Right lobe of liver (tissue), 6 donors: ENCODE measurements at places on chromosomes 6 and 20.

DNA sequence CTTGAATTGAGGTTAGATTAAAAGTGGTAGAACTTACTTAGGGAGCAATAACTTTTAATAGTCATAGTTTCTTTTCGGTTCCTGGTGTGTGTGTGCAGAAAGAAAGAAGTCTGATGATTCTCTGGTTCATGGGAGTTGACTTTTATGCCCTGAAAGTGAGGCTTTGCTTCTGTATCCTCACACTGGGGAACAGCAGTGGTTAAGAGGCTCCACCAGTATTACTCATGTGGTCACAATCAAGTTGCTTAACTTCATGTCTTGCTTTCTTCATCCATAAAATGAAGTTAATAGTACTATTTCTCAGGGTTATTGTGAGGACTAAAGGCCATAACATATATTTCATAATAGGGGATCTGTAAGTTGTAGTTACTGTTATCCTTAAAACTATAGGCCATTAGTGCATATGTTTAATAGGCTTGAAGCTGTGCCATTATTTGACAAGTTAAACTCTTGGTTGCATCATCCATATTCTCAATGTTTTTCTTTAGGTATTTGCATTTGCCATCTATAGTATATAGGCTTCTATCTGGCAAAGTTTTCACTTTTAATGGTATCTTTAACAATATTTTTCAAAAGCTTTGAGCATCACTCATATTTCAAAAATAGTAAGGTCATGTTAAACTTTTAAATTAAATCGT is 262.4 kb downstream of the PLCB1 start:
- no peak for DNase-seq

GRCh38 chr6:93471281-93471680 is 51.9 kb upstream of the EPHA7 start:
- no peak for DNase-seq

GRCh38 chr6:74780831-74781230 is 425.0 kb downstream of the COL12A1 start:
- no peak for DNase-seq

DNA sequence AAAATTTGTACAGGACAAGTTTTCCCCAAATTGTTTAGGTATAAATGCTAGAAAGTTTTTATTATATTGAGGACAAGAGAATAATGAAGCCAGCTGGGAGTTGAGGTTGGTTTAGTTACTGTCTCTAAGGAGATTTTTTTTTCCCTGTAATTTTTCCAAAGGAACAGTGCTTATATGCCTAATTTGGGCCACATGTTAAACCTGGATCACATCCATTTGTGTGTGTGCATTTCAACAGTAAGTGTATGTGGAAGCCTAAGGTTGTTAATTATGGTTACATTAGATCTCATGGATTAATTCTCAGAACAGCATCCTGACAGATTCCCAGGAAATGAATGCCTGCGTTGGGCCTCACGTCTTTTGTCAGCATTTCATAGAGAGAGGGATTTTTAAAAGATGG is 4.5 kb downstream of the IGF2R start:
- no peak for DNase-seq

- DNase-seq = no peak
These were observed 611.0 kb upstream of the MARCKS start for GRCh38 chr6:113246186-113246585.

DNA sequence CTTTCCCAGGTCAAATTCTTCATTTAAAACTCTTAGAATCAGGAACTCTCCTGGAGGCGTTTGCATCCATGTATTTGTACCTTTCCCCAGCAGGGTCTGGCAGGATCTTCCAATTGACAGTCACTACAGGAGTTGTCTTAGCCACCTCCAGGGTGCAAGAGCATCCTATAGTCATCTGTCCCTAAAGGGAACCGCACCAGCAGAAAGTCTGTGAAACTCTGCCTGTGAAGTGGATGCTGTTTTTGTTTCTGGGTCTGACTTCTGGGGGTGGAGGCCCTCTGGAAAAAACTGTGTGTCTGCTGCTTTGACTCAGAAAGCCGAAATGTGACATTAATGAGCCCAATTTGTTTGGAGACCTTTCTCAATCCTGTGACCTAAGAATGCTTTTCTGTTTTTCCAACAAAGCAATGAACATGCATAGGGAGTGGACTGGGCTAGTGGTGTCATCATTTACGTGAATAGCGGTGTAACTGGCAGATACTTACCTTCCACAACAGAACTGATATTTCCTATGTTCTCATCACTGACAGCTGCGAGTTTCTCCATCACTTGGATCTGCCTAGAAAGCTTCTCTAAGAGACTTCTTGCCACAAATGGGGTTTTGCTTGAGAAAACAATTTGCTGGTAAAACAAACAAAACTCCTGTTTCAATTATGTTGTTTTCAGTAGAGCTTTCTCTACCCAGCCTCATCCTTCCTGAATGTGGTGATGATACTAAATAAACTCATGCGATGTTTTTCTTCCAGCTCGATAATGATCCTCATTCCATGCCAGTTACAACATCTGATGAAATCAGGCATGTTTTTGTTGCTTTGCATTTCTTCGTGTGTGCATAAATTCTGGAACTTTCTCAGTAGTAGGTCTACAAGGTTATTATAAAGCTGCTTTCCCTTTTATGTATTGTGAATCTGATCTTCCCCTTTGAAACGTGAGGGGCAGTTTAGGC is 33.3 kb upstream of the ARMH2 start:
- no peak for DNase-seq

DNA sequence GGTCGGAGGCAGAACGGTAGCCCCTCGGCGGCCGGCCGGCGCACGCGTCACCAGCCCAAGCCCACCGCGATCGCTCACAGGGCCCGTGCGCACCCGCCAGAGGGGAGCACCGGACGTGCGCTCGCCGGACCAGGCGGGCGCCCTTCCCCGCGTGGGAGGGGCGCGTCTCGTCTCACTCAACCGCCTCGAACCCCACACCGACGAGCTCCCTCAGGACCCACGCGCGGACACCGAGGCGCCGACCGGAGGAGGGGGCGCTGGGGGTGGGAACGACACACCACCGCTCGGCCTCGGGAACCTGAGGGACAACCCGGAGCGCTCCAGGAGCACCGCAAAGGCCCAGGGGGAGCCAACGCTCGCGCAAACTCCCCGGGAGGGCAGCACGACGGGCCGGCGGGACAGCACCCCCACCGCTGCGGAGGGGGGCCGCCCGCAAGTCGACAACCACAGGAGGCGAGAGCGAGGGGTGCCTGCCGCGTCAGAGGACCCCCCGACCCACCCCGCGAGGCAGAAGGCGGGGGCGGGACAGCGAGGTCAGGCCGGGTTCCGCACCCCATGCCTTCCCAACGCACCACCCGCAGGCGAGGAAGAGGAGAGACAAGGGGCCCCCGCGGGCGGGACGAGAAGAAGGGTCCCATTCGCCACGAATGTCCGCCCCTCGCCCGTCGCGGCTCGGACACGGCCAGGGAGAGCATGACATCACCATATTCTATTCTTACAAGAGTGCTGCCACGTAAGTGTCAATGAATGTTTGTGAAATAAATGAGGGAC is 512.7 kb upstream of the ZNF337 start:
- DNase-seq = no peak

DNA sequence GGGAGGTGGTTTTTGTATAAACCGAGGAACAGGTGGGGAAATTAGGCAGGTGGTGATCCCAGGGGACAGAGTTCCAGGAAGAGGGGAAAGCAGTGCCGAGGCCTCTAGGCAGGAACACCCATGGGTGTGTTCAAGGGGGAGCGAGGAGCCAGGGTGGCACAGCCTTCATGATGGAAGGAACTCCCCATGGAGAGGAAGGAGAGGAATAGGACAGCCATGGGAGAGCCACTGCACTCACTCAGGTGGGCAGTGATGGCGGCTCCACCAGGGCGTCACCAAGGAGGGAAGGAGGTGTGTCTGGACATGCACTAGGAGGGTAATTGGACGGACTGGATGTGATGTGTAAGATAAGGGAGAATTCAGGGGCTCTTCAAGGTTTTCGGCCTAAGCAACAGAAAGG is 98.2 kb downstream of the THBS2 start:
- DNase-seq = no peak

- no peak for DNase-seq
These were observed 105.2 kb downstream of the NFATC2 start for GRCh38 chr20:51437182-51437924.

DNA sequence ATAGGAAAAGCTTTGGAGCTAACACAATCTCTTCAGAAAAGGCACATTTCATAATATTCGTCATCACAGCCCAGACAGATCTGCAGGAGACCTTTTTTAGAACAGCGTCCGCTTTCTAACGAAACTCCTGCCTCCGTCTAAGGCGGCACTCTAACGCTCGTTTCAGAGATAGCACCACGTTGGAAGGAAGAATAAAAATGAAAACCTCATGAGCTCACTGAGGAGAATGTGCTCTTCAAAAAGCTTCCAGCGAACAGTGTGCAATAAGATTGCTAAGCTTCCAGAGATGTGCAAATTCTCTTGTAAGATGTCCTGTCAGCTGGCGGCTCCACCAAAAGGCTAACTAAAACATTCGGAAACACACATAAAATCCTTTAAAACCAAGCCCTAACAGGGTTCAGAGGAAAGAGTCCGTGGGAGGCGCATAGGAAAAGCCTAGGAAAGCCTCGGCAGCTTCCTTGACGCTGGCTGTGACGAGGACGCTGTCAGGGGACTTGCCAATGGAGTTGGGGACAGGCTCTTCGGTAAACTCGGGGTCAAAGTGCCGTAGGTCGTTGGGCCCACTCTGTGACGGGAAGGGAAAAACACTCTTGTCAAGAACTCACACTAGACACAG is 117.6 kb upstream of the SLC2A12 start:
- DNase-seq = peak; percentile 58

GRCh38 chr6:32796848-32797776 is 19.7 kb downstream of the HLA-DOB start:
- peak; percentile 77 for DNase-seq
